Karpas-422 (cell line): ENCODE measurements at places on chromosomes 2 and 18. TPM values are rescaled to one million over a fixed set of nuclear protein-coding genes. Genes with fewer than 3 reads are reported as not detected.
A peak's percentile ranks its signal among the peaks of the same experiment; 100 is the strongest.

Gene SERPINB13
- total RNA-seq, result not detected in 2 replicates

DNA sequence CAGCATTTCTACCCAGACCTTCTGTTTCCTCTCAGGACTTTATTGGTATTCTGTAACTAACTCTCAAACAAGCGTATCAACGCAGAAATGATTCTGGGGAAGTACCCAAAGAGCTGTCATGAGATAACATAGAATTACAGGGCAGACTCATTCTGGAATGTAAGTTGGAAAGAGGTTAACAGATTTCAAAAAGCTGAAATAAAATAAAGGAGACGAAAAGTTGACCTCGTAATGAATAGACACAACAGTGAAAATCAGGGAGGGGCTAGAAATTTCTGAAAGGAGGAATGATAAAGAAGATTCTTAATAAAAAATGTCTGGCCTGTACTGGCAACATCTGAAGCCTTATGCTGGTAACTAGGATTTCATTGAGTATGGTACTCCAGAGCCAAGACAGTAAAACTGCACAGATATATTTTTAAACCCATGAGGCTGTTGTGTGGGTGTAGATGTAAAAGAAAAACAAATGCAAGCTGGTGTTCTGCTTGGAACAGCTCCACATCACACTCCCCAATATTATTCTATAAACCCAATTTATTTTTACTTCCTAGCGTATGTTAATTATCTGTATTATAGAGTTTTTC, 23.9 kb downstream of the RBMS1 start:
- no peaks in the 10 kb centered on the region for H3K27me3 ChIP-seq
- H3K4me3 ChIP-seq, result no peak overlapping the region
- no peaks in the 10 kb centered on the region for H3K4me1 ChIP-seq
- DNase-seq, result no peak
- no peaks in the 10 kb centered on the region for H3K36me3 ChIP-seq

Gene CPLX4
- not detected in 2 replicates for total RNA-seq

DNA sequence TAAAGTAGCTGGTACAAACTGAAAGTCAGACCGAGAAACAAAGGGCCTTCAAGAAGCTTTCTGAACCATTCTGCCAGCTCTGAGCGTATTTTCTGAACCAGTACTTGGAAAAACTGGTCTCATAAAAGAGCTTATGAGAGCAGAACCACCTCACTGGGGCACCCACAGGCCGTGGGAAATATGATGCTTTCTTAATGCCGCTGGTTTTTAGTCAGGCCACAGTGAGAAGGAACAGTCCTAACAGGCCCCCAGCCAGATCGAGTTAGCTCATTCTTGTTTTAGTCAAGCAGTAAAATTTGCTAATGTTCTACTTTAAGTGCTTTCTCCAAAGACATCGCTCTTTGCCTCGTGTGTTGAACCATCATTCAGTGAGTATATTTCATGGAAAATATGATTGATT, 12.7 kb upstream of the NOSTRIN start:
- H3K27me3 ChIP-seq, result no peaks in the 10 kb centered on the region
- no peak for DNase-seq
- no peak overlapping the region for H3K27ac ChIP-seq
- no peaks in the 10 kb centered on the region for H3K36me3 ChIP-seq
- no peaks in the 10 kb centered on the region for H3K4me1 ChIP-seq

GRCh38 chr18:13294309-13294708, 75.7 kb downstream of the LDLRAD4 start:
- no peaks in the 10 kb centered on the region for H3K36me3 ChIP-seq
- H3K27me3 ChIP-seq, result no peaks in the 10 kb centered on the region
- H3K27ac ChIP-seq, result no peak overlapping the region

Gene ACTR3
- 223 and 259 TPM in 2 replicates for total RNA-seq

DNA sequence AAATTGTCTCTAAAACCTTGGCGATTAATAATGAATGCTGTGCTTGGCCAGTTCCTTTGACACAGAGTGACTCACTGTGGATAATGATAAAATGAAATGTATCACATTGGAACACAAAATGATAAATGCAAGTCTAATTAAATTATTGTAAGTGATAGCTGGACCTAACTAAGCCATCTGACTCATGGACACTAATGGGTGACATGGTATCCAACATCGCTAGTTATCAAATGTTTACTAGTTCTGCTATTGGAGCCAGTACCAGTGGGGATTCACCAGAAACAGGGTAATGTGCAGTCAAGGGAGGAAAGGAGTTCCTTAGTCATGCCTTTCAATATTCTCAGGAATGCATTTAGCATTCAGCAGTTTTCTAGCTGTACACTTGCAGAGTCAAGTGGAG, 736.3 kb upstream of the ACVR2A start:
- H3K36me3 ChIP-seq, result no peaks in the 10 kb centered on the region
- H3K27ac ChIP-seq, result no peak overlapping the region
- no peaks in the 10 kb centered on the region for H3K4me1 ChIP-seq
- DNase-seq, result no peak
- H3K4me3 ChIP-seq, result no peak overlapping the region
- H3K27me3 ChIP-seq, result no peaks in the 10 kb centered on the region; the same call in 1 of the 2 replicates

DNA sequence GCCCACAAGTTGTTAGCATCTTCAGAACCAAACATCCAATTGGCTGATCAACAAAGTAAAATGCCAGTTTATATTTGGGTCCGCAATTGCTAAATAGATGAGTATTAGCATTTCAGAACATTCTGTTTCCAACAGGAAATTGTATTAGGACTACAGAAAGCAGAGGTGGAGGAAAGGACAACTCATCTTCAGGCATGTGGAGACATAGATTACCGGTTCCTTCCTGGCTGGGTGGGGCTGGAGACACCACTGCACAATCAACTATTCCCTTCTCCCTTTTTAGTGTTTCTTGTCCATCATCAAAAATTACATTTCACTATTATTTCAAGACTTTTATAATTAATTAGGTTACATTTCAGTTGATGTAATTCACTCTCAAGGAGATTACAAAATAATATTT, 83.8 kb downstream of the ADAM23 start:
- DNase-seq, result no peak
- H3K36me3 ChIP-seq, result no peaks in the 10 kb centered on the region
- H3K4me3 ChIP-seq, result no peak overlapping the region
- H3K4me1 ChIP-seq, result no peaks in the 10 kb centered on the region
- H3K27me3 ChIP-seq, result no peaks in the 10 kb centered on the region

DNA sequence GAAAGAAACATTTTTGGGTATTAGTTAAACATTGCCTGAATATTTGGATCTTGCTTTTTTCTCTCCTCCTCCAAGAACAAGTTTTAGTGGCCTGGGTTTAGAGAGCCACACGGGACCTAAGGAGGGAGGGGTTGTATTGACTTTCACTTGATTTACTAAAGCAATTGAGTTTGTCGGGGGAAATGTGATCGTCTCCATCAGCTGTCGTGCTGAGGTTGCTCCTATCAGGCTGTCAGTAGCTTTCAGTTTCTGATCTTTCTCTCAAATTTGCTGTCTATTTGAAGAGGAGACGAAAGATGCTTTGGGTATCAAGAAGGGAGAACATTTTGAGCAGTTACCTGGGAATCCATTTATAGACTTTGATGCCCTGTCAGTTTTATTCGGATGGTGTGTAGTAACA, 106.0 kb downstream of the SETBP1 start:
- no peak overlapping the region for H3K4me3 ChIP-seq
- H3K27ac ChIP-seq, result no peak overlapping the region
- no peaks in the 10 kb centered on the region for H3K36me3 ChIP-seq
- H3K4me1 ChIP-seq, result no peaks in the 10 kb centered on the region
- no peaks in the 10 kb centered on the region for H3K27me3 ChIP-seq
- DNase-seq, result no peak

- DNase-seq, result peak; percentile 87
- no peaks in the 10 kb centered on the region for H3K36me3 ChIP-seq
- no peaks in the 10 kb centered on the region for H3K4me1 ChIP-seq
- no peak overlapping the region for H3K27ac ChIP-seq
- H3K4me3 ChIP-seq, result no peak overlapping the region
Observed at GRCh38 chr2:72137498-72138010, 10.1 kb downstream of the CYP26B1 start.

DNA sequence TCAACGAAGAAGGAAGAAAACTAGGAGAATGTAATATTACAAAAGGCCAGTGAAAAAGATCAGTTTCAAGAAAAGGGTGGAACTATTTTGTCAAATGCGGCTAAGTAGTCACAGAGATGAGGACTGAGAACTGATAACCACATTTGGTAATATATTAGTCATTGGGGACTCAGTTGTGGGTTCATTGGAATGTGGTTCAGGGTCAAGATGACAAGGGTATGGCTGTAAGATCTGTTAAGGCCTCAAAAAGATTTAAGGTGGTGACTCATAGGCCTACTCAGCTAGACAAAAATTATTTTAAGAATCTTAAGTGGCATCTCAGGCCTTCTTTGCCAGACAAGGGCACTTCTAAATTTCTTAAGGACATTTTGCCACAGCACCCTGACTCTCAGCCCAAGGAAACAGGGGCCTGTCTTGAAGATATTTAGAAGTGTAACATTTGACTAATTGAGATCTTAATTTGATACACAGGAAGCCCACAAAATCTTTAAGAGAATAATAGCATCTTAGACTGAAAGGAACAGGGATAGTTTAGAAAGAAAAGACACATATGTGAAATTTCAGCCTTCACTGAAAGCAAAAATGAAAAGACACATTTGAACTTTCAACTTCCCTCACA, 81.3 kb downstream of the STRADB start:
- no peak for DNase-seq
- H3K4me3 ChIP-seq, result no peak overlapping the region
- H3K4me1 ChIP-seq, result no peaks in the 10 kb centered on the region
- no peak overlapping the region for H3K27ac ChIP-seq

Gene MLPH
- not detected in 2 replicates for total RNA-seq

DNA sequence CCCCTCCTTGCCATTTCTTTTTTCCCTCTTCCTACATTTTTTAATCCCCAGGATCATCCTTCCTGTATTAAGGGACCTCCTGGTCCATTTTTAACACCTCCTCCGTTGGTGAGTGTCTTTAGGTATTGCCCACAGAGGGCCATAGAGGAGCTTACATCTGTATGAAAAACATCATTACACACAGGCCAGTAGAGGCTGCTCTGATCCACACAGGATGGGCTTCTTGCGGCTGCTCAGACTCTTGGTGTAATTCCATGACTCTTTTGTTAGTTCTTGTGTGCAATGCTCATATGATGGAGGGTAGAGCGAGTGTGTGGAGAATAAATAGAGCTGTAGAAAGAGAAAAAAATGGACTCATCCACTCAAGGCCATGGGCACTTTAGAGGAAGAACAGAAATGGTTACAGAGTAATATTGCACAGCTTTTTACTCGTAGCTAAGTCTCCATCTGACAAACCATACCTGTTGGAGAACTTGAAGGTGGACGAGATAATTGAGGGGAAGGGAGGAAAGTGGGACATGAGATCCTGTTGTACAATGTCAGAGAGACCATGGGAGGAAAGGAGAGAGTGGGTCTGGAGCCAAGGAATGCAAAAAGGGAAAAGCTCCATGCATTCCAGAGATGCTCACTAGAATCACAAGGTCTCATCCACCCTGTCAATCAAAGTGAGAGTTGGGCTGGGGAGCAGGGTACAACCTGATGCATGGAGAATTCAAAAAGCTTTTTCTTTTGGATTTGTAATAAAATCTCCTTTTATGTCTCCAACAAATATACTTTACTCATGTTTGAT, 129.7 kb upstream of the TNP1 start:
- no peaks in the 10 kb centered on the region for H3K4me1 ChIP-seq
- H3K4me3 ChIP-seq, result no peak overlapping the region
- no peaks in the 10 kb centered on the region for H3K36me3 ChIP-seq
- H3K27me3 ChIP-seq, result no peaks in the 10 kb centered on the region
- H3K27ac ChIP-seq, result no peak overlapping the region

DNA sequence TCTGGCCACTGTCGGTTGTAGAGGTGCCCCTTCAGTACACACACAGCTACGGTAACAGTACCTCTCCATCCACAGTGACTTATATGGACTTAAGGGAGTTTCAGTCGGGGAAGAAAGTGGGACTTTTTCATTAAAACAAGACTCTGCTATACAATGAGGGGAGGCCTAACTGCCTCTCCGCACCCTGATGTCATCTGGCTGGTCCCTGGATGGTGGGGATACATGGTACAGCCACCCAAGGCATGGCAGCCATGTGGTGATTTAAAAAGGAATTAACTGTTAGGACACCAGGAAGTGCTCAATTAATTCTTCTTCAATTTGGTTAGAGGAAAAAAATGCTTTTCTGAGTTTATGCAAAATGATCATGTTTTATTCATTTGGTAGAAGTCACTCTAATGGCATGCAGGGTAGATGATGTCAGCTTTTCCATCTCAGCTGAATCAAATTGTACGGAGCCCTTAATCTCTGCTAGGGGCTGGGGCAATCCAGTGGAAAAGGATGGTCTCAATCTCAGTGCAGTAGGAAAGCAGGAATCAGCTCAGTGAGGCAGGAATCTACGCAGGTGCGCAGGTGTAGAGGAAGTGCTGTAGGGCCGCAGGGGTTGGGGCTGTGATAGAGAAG, 243.9 kb downstream of the PRKCE start:
- 0 out of 2 replicates have a peak, but pooled peaks cover 6% of the 10 kb centered on the region for H3K36me3 ChIP-seq
- no peaks in the 10 kb centered on the region for H3K27me3 ChIP-seq
- no peak for DNase-seq
- no peak overlapping the region for H3K4me3 ChIP-seq
- no peak overlapping the region for H3K27ac ChIP-seq

DNA sequence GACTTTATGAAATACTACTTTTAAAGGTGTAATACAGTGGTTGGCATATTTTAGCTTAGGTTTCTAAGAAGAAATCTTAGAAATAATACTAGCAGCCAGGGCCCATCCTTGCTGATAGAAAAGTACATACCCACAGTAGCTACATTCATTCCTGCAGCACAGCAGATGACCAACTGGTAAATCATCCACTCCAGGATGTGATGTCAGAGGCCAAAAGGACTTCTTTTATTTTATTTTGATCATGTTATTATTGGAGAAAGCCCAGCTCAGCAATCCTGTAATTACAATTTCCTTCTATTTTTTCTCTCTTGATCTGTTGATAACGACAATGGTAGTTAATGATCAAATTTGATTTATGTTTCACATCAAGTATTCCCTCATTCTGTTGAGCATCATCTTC, 18.0 kb upstream of the TTN start:
- no peaks in the 10 kb centered on the region for H3K36me3 ChIP-seq
- peak; percentile 4 for DNase-seq
- no peaks in the 10 kb centered on the region for H3K4me1 ChIP-seq
- no peak overlapping the region for H3K4me3 ChIP-seq

Gene OSGEPL1
- total RNA-seq, result 1.4 and 11.0 TPM in 2 replicates

DNA sequence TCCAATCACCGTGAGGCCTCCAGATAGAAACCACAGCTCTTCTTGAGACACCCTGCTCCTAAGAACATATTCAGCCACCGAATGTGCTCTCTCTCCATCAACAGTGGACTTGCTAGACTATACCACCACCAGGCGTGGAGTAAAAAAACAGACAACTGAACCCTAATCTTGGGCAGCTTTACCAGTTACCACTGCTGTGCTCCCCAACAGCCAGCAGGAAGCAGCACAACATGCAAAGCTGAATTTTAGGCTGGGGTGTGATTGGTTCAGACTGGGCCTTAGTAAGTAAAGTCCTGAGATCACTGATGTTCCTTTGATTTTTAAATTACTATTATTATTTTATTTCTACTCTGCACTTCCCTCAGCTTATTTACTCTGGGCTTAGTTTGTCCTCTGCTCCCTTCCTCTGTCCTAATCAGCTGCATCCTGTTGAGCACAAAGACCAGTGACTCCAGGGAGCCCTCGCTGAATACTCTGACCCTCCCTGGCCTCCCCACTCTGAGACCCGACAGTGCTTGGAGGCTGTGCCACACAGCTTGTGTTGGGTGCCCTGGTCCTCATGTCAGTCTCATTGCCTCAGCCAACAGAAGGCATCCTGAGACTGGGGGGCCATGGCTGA, 21.9 kb downstream of the MRPL35 start:
- H3K36me3 ChIP-seq, result no peaks in the 10 kb centered on the region
- no peak overlapping the region for H3K4me3 ChIP-seq
- H3K4me1 ChIP-seq, result no peaks in the 10 kb centered on the region
- H3K27ac ChIP-seq, result no peak overlapping the region
- H3K27me3 ChIP-seq, result no peaks in the 10 kb centered on the region
- DNase-seq, result peak; percentile 92

- 0 out of 2 replicates have a peak overlapping the region, but pooled peaks have one; percentile 52 for H3K4me3 ChIP-seq
- H3K36me3 ChIP-seq, result peaks cover 26% of the 10 kb centered on the region
- H3K27ac ChIP-seq, result peak overlapping the region; percentile 100
- H3K27me3 ChIP-seq, result no peaks in the 10 kb centered on the region
Observed at GRCh38 chr2:128769457-128770142, 450.9 kb upstream of the HS6ST1 start.
